AG20443 (cell line): ENCODE measurements at places on chromosomes 3 and 15.

GRCh38 chr3:44326019-44326418, 12.5 kb upstream of the TCAIM start:
- DNase-seq, result no peak

- DNase-seq, result peak; percentile 71
These were observed 60.3 kb downstream of the CMSS1 start for GRCh38 chr3:99878005-99878404.

DNA sequence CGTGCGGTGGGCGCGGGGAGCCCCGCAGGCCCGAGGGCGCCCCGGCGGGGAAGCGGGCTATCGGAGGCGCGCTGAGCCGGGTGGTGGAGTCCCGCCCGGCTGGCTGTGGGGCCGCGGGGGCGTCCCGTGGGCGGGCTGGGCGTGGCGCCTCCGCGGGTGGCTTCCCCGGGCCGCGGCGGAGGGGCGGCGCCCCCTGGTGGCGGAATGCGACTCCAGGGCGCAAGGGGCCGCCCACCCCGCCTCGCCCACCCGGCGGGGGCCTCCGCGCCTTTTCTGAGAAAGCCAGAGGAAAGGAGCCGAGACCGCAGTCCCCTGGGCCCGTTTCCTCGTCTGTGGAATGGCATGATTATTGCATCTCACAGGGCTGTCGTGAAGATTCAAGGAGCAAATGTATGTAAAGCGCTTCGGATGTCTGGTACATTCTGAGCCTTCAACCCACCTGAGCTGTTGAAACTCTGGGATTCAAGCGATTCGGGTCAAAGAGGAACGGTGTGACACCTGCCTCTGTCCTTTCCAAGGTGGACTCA, 31.9 kb upstream of the RAB6B start:
- peak; percentile 92 for DNase-seq

GRCh38 chr3:187739561-187740332, 5.5 kb downstream of the BCL6 start:
- DNase-seq, result peak; percentile 75
